ENCODE measurements at places on chromosomes 13 and 19.

DNA sequence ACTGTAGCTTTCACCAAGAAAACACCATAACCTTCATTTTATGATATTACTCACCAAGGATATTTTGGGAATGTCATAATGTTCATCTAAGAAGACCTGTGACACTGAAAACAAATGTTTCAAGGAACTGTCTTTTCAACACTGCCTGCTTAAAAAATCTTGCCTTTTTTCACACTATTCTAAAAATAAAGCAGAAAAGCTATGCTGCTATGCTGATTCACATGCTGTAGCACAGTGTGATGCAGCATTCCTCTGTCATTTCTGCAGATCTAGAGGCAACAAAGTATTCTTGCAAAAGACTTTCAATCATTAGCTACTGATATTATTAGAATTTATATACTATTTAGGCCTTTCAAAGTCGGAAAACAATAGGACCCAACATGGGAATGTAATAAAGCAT is 525.7 kb downstream of the UQCRFS1 start:
- no peak overlapping the region for H3K4me3 ChIP-seq
- no peaks in the 10 kb centered on the region for H3K36me3 ChIP-seq
- no peaks in the 10 kb centered on the region for H3K27me3 ChIP-seq
- H3K4me1 ChIP-seq = no peaks in the 10 kb centered on the region
- H3K27ac ChIP-seq = no peak overlapping the region

GRCh38 chr13:91639330-91639729 is 240.9 kb downstream of the GPC5 start:
- no peaks in the 10 kb centered on the region for H3K4me1 ChIP-seq
- no peaks in the 10 kb centered on the region for H3K36me3 ChIP-seq
- H3K27ac ChIP-seq = no peak overlapping the region
- H3K4me3 ChIP-seq = no peak overlapping the region

- peak overlapping the region; percentile 83 for H3K4me3 ChIP-seq
- no peaks in the 10 kb centered on the region for H3K27me3 ChIP-seq
- H3K4me1 ChIP-seq = peaks cover 34% of the 10 kb centered on the region
Observed at GRCh38 chr13:33543089-33543459, 257.5 kb upstream of the STARD13 start.

DNA sequence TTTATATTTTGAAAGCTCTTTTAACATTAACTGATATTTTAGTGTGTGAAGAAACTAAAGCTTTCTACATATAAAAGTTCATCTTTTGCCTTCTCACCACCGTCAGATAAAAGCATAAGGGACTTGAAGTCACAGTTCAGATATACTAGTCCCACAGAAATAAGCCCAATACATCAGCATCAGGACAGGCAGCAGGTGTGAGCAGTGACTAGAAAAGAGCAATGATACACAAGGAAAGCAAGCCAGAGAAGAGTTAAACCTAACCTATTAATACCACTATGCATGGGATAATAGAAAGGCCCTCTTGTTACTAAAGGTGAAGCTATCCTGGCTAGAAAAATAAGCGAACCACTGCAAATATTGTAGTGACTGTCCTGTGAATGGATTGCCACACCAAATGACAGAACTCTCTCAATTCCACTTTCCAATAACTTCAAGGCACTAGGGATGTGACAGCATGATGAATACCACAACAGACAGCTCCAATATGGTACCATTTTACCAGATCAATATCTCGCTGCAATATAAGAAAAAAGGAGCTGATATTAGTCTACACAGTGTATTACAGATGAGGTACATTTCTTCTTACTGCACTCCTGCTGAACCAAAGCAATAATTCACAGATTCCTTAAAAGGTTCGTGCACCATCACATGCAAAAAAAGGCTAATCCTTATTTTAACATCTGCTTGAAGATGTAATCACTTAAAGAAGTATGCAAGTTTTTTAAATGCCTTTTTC is 114.1 kb downstream of the DACH1 start:
- DNase-seq = no peak
- no peaks in the 10 kb centered on the region for H3K4me1 ChIP-seq
- no peaks in the 10 kb centered on the region for H3K27me3 ChIP-seq
- no peak overlapping the region for H3K4me3 ChIP-seq
- no peak overlapping the region for H3K27ac ChIP-seq

DNA sequence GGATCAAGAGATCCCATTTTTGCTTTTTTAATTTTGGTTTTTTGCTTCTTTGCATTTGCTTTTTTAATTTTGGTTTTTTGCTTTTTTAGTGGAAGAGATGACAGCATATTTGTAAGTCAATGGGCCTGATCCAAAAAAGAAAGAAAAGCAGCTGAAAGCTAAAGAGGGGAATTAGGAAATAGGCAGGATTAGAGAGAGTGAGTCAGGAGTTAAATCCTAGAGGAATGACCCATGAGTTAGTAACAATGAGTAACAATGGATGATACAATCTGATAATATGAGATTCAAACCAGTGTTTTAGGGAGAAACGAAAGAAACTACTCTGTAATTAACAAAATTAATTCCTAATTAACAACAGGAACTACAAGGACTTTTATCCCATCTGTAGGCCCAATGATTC is 111.2 kb upstream of the SGCG start:
- DNase-seq = no peak
- H3K27ac ChIP-seq = no peak overlapping the region
- no peaks in the 10 kb centered on the region for H3K4me1 ChIP-seq
- H3K36me3 ChIP-seq = no peaks in the 10 kb centered on the region
- no peaks in the 10 kb centered on the region for H3K27me3 ChIP-seq

DNA sequence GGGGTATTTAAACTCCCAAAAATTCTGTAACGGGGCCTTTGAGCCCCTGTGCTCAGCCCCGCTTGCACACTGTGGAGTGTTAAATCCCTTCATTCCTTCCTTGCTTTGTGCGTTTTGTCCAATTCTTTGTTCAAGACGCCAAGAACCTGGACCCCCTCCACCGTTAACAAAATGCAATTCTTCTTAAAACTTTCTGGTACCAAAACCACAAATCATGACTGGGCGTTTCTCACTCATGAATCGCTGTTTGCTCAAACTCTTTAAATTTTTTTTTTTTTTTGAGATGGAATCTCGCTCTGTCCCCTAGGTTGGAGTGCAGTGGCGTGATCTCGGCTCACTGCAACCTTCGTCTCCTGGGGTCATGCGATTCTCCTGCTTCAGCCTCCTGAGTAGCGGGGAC is 881 bp downstream of the ZNF20 start:
- H3K27ac ChIP-seq = peak overlapping the region; percentile 72
- peaks cover 40% of the 10 kb centered on the region for H3K36me3 ChIP-seq
- peaks cover 23% of the 10 kb centered on the region for H3K4me1 ChIP-seq
- no peaks in the 10 kb centered on the region for H3K27me3 ChIP-seq
- no peak for DNase-seq

DNA sequence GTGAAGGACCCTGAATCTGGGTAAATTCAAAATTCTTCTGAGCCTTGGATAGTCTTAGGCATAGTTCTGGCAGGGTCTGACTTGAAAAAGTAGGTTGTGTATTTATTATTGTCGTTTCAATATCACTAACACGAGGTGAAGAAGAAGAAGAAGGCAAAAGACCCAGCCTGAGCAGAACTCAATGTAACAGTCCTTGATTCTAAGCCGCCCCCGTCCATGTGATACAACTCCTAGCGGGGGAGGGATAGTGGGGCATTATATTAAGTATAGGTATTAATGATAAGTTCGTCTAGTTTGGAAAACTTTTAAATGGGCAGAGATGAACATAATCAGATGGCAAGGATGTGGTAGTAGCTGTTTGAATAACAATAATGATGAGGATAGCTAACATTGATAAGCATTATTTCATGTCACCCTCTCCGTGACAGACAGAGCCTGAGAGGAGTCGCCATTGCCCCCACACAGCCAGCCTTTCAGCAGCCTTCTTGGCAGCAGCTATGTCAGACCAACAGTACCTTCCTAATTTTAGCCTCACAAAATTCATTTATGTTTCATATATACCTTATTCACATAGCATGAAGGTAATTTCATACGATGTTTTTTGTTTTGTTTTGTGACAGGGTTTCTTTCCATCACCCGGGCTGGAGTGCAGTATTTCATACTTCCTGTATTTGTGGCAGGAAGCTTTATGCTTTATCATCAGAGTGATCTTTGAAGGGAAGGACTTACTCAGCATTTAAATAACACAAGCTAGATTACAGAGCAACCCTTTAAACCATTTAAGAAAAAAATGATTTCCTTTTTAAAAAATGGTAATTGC is 64.4 kb upstream of the NPAS1 start:
- H3K27ac ChIP-seq = peak overlapping the region; percentile 96
- no peaks in the 10 kb centered on the region for H3K36me3 ChIP-seq
- H3K4me3 ChIP-seq = peak overlapping the region; percentile 87
- DNase-seq = no peak
- H3K4me1 ChIP-seq = peaks cover 82% of the 10 kb centered on the region

GRCh38 chr13:21817878-21818277 is 147.0 kb downstream of the FGF9 start:
- no peaks in the 10 kb centered on the region for H3K36me3 ChIP-seq
- no peak overlapping the region for H3K27ac ChIP-seq
- peaks cover 19% of the 10 kb centered on the region for H3K27me3 ChIP-seq
- H3K4me3 ChIP-seq = no peak overlapping the region
- no peaks in the 10 kb centered on the region for H3K4me1 ChIP-seq
- DNase-seq = no peak
